ENCODE measurements at places on chromosomes 3 and 15.

DNA sequence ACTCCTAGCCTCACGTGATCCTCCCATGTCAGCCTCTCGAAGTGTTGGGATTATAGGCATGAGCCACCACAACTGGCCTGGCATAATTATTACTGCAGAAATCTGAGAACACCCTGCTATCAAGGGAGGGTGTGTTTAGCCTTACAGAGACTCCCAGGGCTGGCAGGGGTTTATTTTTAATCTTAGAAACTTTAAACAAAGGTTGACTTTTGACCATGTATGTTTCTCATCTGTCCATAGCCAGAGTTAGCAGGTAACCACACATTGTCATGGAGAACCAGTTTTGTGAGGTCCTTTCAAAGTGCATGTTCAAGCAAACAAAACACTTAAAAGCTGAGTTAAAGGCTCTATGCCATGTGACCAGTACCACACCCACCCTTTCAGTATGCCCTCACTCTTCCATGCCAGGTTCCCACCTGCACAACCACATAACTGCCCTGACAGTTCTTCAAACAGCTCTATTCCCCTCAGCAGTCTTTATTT, 11.1 kb downstream of the SIAH2 start:
- DNase-seq: no peak

- DNase-seq: no peak
These were observed 25.8 kb downstream of the NPTN start for GRCh38 chr15:73607405-73607804.

DNA sequence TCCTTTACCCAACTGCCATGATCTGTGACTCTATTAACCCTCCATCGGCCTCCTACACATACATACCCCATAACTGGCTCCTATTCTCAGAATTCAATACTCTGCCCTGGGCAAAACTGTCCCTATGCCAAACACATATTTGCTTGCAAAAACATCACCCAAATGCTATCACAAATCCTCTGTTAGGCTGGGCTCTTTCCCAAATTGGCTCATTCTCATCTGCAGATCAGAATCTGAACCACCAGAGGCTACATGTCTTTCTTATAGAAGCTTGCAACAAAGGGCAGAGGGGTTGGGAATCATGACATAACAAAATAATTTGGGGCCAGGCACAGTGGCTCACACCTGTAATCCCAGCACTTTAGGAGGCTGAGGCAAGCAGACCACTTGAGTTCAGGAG, 45.4 kb upstream of the GOLM2 start:
- DNase-seq: no peak

DNA sequence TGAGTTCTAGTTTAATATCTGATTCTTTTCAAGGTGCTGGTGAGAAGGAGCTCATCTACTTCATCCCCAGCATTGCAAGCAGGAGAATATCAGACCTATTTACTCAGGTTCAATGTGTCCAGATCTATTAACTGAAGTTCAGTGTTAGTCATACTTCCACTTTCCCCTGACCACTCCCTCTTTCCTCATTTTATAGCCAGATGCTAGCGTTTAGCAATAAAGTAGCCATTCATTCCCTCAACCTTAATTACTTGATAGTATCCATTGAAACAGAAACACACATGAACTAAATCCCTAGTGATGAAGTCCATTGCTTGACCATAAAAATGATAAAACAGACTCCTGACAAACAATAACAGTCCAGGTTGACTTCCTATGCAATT, 60.0 kb downstream of the RPL22L1 start:
- no peak for DNase-seq

DNA sequence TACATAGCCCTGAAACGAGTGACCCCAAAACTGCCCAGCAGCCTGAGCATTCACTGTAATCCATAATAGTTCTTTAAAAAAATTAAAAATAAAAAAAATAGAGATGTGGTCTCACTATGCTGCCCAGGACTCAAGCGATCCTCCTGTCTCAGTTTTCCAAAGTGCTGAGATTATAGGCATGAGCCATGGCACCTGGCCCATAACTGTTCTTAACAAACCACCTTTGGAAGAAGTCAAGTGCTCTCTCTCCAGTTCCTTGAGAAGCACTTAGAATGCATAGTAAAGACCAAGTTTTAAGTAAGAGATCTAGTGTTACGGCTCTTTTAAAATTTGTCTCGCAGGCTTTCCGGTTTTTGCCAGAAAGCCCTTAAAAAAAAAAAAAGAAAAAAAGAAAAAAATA, 8.2 kb downstream of the CDC25A start:
- DNase-seq: no peak

- DNase-seq: no peak
These were observed 189.1 kb downstream of the GHSR start for GRCh38 chr3:172259111-172259541.

GRCh38 chr3:113329757-113330156, 111.5 kb downstream of the CFAP44 start:
- DNase-seq: no peak

DNA sequence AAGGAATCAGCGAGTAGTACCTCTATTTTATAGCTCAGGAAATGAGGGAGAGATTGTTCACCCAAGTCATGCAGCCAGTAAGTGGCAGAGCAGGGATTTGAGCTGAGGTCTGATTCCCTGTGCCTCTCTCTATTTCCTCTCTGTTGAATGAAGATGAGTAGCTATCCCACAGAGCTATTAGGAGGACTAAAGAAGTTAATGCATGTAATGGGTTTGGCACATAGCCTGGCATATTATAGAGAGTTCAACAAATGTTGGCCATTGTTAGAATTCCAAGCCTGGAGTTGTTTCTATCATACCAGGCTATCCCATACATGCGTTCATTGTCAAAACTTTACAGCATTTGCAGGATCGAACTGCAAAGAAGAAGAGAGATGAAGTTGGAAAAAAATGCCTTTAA, 21.8 kb upstream of the KLHL6 start:
- DNase-seq: no peak

- DNase-seq: no peak
These were observed 4.6 kb downstream of the LSG1 start for GRCh38 chr3:194667363-194667762.

DNA sequence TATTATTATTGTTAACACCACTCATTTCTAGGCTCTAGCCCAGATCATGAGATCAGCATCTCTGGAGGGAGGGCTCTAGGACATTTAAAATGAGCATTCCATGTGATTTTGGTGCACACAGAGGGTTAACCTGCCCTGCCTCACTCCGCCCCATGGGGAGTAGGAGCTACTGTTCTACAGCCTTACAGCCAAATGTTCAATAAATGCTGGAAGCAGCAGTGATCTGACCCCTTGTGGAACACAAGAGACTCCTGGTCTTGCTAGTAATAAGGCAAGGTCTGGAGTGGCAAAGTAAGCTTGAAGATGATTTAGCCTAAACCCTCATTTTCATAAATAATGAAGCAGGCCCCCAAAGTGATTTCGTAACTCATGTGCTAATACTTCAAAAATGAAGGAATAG, 166.4 kb upstream of the EOMES start:
- no peak for DNase-seq

GRCh38 chr15:74423431-74424257, 10.1 kb downstream of the SEMA7A start:
- DNase-seq: no peak

GRCh38 chr3:194368918-194369317, 625 bp downstream of the LRRC15 start:
- no peak for DNase-seq

DNA sequence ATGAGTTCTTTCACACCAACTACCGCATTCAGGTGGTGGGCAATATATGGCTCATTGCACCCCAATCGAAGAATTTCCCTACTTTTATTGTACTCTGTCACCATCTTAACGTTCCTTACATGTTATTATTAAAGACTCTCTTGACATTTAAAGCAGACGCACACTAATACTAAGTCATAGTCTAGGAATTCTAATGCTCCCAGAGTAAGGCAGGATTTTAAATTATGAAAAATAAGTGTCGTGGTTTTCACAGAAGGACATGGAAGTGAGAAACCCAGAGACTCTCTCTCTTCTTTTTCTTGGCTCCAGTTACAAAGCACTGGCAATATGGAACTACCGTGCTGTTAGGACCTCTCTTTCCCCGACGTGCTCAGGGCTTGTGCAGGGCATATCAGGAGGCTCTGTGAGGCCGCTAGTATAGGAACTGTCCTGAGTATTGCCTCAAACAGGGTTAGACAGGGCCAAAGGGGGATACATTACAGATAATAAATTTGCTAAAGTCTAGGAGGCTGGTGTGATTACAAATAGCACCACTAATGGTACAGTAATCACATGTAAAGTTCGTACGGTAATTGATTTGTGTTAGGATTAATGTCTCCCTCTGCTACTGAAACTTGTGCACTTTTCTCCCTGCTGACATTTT, 590.8 kb downstream of the FOXP1 start:
- no peak for DNase-seq

GRCh38 chr3:29334706-29335105, 53.8 kb downstream of the RBMS3 start:
- DNase-seq: no peak

DNA sequence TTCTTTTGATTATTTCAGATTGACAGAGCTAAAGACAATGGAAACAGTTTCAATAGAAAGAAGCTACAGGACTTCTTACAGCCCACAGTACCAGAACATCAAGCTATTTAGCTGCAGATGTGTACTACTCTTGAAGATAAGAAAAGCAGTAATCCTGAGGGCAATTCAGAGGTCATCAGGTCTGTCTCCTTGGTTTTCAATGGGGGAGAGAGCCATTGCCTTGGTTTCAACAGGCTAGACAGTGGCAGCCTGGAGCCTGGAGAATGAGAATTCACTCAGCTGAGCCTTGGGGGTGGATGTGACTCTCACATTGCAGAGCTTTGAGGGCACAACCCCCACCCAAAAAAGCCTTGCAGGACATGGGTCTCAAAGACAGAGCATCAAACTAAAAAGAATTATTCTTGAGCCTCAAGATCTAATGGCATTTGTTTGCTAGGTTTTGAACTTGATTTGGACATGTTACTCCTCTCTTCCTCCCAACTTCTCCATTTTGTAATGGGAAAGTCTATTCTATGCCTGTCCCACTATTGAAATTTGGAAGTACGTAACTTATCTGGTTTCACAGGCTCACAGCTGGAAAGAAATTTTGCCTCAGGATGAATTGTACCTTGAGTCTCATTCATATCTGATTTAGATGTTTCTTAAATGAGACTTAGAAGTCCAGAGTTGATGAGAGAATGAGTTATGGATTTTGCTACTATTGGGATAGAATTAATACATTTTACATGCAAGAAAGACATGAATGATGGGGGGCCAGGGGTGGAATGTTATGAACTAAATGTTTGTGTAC, 36.9 kb downstream of the PLSCR1 start:
- DNase-seq: no peak

DNA sequence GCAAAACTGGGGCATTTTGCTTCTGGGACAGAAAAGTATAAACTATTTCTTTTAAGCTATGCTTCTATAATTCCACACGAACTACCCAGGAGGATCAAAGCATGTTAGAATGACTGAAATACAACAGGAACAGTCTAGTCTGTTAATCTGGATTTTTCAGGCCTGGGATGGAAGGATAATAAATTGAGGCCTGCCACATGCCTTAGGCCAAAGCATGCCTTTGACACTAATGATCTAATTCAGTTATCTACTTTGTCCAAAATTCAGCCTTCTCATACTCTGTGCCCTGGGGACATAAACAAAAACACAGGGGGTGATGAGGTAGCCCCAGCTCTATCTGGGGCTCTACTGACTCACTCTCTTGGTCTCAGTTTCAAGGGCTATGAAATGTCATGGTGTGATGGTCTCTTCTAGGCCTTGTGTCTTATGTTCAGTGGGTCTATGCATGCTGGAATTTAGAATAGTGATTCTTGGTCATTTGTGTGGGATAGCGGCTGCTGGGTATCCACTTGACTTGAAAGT, 32.5 kb downstream of the GAP43 start:
- no peak for DNase-seq

DNA sequence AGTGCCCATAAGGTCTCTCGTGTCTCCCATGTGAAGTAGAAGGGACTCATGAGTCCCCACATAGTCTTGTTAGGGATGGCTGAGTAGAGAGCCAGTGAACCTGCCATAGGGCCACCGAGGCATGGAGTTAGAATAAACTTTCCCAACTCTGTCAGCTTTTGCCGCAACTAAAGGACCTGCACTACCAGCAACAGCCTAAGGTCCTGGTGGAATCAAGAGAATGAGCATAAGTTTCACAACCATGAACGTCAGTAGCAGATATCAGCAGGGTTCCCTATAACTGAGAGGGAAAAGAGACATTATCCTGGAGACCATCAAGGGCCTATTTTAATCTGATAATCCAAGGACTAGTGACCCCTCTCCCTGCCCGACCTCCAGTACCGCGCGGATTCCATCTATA, 60.3 kb upstream of the FNDC3B start:
- DNase-seq: no peak

DNA sequence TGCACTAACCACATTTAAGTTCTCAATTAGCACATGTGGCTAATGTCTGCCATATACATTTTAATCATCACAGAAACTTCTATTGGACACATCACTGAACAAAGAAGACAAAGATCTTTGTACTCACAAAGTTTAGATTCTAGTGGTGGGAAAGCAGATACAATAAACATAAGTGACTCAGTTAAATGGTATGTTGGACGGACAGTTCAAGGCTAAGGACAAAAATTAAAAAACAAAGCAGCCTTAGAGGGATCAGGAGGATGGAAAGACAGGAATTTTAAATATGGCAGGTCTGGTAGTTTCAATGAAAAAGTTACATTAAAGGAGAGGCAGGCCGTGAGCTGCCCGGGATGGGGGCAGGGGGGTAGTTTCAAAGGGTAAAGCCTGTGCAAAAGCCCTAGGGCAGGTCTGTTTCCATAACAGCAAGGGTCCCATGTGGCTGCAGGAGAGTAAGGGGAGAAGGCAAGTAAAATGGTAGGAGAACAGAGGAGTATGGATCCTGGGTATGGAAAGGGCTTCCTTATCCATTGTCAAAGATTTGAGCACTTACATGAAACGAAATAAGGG, 220.7 kb downstream of the FHIT start:
- DNase-seq: no peak

DNA sequence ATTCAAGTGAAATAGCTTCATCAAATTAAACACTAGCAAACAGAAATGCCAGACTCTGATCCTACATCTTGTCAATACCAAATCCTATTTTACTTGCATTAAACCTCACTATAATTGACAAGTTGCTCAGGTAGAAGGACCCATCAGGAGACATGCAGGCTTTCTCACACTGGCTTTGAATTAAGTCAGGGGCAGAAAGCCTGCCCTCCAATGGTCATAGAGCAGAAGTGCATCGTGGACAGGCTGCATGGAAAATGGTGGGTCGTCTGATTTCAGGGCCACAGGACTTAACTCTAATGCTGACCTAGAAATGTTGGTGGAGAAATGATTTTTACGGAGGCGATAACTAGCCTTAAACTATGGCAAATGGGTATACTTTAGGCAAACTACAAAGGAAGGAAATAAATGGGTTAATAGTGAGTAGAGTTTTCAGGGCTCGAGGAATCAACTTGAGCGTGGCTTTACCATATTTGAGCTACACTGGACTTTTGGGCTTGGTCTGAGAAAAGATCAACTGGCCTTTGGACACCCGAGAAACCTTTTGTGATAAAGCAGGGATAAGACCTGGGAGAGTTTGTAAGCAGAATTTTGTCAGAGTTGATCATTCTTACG, 283.9 kb downstream of the GRM7 start:
- DNase-seq: no peak

DNA sequence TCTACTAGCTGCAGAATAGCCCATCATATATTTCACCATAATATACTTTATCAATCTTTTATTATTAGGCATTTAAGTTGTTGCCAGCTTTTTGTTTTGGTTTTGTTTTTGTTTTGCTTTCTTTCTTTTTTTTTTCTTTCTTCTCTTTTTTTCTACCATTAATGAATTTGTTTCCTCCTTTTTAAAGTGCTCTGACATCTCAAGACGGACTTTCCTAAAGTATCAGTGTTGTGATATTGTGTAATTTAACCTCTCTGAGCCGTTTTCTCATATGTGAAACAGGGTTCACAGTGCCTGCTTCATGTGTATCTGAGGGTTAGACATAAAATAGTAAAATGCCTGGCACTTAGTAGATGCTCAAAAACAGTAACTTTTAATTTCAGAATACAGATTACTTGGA, 109.5 kb upstream of the IL12A start:
- no peak for DNase-seq

All from stimulated activated CD4-positive, alpha-beta T cell treated with anti-CD3 and anti-CD28 coated beads, TNF-alpha, amount 100 ng/mL, for 1 hour (primary cell).